ENCODE measurements at places on chromosomes 16 and 17. TPM values are rescaled to one million over a fixed set of nuclear protein-coding genes. Genes with fewer than 3 reads are reported as not detected.

GRCh38 chr16:23501291-23501690 is 9.0 kb downstream of the GGA2 start:
- H3K27me3 ChIP-seq: no peaks in the 10 kb centered on the region
- peaks cover 18% of the 10 kb centered on the region for H3K36me3 ChIP-seq
- no peak overlapping the region for H3K4me3 ChIP-seq

- no peaks in the 10 kb centered on the region for H3K36me3 ChIP-seq
- no peak overlapping the region for H3K4me3 ChIP-seq
- DNase-seq: no peak
- peaks cover 58% of the 10 kb centered on the region for H3K27me3 ChIP-seq
- peaks cover 4% of the 10 kb centered on the region for H3K4me1 ChIP-seq
- H3K27ac ChIP-seq: no peak overlapping the region
Measured at GRCh38 chr17:10457952-10458351, 11.4 kb downstream of the MYH4 start.

The KCNJ16 gene
- total RNA-seq: 0.47 TPM

DNA sequence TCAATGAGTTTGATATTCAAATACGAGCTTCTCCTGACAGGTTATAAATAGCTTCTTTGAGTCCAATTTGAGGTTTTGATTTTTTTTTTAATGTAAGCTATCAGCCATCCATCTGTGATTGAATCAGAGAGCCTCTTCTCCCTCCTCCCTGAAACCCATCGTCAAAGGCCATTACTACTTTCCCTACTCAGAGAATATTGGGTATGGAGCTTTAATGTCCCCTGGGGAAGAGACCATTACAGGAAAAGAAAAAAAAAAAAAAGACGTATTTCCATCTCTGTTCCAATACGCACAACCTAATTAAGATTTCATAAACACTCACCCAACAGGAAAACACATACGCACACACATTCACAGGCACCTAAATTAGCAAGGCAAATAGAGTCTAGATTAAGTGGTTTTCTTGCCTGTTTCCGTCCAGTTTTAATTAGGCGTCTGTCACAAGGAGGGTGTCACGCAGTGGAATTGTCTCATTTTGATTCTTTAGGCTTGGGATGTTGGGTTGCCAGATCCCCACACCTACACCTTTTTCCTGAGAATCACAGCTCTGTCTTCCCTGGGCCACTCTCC is 194.3 kb upstream of the RPL38 start:
- no peaks in the 10 kb centered on the region for H3K27me3 ChIP-seq
- H3K36me3 ChIP-seq: no peaks in the 10 kb centered on the region
- no peak overlapping the region for H3K27ac ChIP-seq
- no peak overlapping the region for H3K4me3 ChIP-seq
- no peak for DNase-seq

DNA sequence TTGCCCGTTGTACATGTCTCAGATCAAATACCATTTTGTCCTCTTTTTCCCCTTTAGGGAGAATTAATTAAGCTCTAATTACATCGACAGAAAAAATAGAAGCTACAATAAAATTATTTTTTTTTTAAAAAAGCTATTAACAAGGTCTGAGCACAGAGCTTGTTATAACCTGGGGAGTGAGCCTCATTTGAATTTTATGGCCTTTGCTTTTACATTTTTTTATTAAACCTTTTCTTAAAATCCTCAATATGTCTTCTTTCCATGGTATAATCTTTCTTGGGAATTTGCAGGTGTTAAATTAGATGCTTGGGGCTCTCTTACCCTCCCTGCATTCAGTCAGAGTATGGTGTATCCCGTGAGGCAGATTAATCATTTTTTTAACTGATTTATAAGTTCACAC is 212.5 kb upstream of the XYLT1 start:
- no peaks in the 10 kb centered on the region for H3K27me3 ChIP-seq
- no peaks in the 10 kb centered on the region for H3K4me1 ChIP-seq
- H3K27ac ChIP-seq: no peak overlapping the region
- no peak for DNase-seq
- H3K36me3 ChIP-seq: no peaks in the 10 kb centered on the region
- no peak overlapping the region for H3K4me3 ChIP-seq

DNA sequence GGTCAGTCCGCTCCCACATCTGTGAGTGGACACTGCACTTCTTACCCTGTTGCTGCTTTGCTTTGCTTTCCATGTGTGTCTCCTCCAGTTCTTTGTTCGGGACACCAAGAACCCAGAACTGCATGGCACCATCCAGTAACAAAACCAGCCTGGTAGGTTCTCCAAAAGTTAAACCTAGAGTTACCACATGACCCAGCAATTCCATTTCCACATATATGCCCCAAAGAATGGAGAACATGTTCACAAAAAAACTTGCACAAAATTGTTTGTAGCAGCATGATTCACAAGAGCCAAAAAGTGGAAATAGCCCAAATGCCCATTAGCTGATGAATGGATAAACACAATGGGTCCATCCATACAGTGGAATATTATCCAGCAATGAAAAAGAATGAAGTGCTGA is 10.3 kb upstream of the CCL22 start:
- H3K4me1 ChIP-seq: no peaks in the 10 kb centered on the region
- no peak overlapping the region for H3K27ac ChIP-seq
- no peak for DNase-seq
- no peaks in the 10 kb centered on the region for H3K36me3 ChIP-seq
- peaks cover 5% of the 10 kb centered on the region for H3K27me3 ChIP-seq

Data from endodermal cell (in vitro differentiated cells).